Activated T-cell treated with anti-CD3 and anti-CD28 coated beads, Interleukin-2, amount 50 U/mL, for 4 hours (primary cell): ENCODE measurements at places on chromosomes 13 and 19. TPM values are rescaled to one million over a fixed set of nuclear protein-coding genes. Genes with fewer than 3 reads are reported as not detected.

ZNF793 gene
- total RNA-seq: 2.2 TPM

APOC4 gene
- not detected for total RNA-seq

SLITRK6 gene
- not detected for total RNA-seq

CD209 gene
- total RNA-seq: not detected

DNA sequence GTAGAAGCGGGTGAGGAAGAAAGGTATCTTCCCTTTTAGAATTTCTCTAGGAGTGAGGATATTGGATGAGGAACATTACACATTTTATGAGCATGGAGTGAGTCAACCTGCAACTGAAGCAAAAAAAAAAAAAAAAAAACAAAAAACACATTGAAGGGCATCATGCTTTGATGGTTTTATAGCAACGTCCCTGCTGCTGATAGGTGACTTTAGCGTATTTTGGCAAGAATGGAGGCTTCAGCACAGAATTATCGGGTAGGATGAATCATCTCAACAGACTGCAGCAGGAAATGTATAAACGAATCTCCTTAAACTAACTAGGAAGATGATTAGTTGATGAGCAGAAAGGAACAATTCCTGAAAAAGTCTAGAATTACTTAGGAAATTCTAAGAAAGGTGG lies 1359.6 kb upstream of the ATXN8OS start:
- no peak for DNase-seq

GRCh38 chr19:1823020-1823419 lies 10.9 kb upstream of the ATP8B3 start:
- DNase-seq: no peak

DNA sequence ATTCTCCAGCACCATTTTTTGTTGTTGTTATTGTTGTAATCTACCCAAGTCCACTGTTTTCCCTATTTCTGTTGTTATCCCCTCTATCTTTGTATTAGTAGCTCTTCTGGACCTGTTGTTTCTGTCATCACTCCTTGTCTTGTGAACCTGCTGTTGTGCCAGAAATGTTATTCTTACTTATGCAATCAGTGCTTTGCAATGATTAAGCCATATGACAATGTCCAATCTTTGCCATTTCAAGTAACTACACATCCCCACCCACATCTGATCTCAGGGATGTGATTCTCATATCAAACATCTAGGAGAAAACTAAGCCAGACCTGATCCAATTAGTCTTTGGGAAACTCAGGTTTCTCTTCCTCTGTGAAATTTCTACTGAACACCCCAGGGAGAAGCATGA lies 472.6 kb upstream of the KLHL1 start:
- no peak for DNase-seq

GRCh38 chr13:62846302-62846701 lies 1430.7 kb upstream of the PCDH20 start:
- no peak for DNase-seq

IL4I1 gene
- total RNA-seq: 24.7 TPM

GRCh38 chr19:1449467-1450442 lies at the start of gene APC2:
APC2 (plus strand) TSS chr19:1450121; CDS start chr19:1453002, 2,881 bp downstream.
- DNase-seq: no peak

GRCh38 chr13:25927932-25928331 lies 123.9 kb downstream of the SHISA2 start:
- no peak for DNase-seq

- DNase-seq: no peak
Observed at GRCh38 chr13:100434010-100434763, 154.4 kb downstream of the GGACT start.

- no peak for DNase-seq
Observed at GRCh38 chr13:91052876-91053275, 294.6 kb upstream of the MIR17HG start.

DNA sequence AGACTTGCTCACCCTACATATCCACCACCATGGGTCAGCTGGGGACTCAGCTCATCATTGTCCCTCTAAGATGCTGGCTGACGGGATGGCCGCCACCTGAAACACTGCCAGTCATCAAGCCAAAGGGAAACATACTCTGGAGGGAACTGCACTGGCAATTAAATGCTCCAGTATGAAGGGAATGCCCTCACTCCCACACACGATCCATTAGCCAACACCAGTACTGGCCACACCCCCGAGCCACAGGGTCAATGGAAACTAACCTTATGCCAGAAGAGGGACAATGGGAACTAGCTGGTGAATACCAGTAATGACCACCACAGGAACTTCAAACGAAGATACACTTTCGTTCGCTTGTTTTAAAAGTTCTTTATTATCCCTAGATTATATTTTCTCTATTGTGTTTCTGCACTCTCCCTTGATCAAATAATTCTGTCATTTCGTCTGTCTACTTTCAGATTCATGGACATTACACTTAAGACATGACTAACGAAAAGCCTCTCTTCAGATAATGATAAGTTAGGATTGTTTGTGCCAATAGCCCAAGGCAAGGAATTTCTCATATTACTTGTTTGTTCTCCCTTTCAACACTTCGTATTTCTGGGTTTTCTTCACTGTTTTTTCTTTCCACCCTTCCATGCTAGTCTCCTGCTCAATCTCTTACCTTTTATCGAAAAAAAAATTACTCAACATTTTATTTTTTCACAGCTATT lies 1.7 kb upstream of the ZNF507 start:
- no peak for DNase-seq

GRCh38 chr13:72463561-72463960 lies 263.9 kb downstream of the MZT1 start:
- DNase-seq: no peak

DNA sequence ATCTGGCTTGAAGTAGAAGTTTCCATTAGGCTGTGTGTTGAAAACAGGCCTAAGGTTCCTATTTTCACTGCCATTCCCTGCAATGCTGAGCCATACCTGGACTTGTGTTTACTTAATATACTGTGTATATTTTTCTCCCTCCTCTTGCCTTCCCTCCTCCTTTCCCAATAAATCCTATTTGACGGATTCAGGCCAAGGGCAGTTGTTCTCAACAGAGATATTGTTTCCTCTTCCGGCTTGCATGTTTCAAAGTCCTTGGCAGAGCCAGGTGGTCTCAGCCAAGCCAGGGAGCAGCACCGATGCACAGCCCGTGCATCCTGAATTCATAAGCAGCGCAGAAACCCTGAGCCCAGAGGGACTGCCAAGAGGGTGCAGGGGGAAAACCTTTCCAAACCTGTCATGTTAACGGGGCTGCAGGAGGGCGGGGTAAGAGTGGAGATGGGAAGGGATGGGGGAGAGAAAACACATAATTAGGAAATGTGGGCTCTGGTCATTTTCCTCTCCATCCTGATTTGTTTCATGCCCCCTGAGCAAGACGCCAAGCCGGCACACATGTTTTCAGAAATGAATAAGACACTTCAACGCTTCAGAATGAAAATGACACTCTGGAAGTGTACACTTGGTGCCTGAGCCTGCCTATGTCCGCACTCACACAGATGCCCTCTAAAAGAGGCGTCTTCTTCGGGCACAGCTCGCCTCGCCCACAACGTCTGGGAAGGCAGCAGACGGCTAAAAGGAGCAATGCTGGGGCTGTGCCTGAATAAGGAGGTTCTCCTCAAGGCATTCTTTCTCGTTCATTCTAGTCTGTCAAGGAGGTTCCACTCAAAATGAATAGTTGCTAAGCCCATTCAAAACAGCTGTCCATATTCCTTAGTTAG lies 149.3 kb upstream of the UBL3 start:
- DNase-seq: no peak

GRCh38 chr13:113560645-113561416 lies 23.7 kb upstream of the TFDP1 start:
- DNase-seq: no peak

GRCh38 chr19:52244021-52244420 lies 25.4 kb upstream of the ZNF766 start:
- no peak for DNase-seq

PSG4 gene
- total RNA-seq: not detected

FREM2 gene
- total RNA-seq: 0.03 TPM

RFPL4A gene
- not detected for total RNA-seq

- no peak for DNase-seq
Observed at GRCh38 chr13:24629320-24629719, 50.9 kb upstream of the ATP12A start.

ZNF578 gene
- total RNA-seq: 0.35 TPM

- no peak for DNase-seq
Observed at GRCh38 chr13:104132849-104133248, 1066.6 kb upstream of the SLC10A2 start.

C19orf18 gene
- not detected for total RNA-seq

- DNase-seq: peak; percentile 55
Observed at GRCh38 chr19:50537769-50538230, 24.1 kb upstream of the ASPDH start.

DNA sequence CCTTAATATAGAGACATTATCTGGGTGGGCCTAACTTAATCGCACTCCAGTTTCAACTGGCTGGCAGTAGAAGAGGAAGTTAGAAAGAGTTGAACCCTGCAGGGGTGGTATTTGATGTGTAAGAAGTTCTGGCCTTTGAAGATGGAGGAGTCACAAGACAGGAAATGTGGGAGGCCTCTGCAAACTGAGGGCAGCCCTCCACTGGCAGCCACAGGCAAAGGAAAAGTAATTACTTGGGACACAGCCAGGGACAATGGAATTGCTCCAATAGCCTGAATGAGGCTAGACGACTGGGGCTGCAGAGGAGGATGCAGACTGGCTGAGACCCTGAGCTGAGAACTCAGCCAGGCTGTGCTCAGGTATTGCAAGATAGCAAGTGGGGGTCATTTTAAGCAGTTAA lies 703.3 kb upstream of the ARGLU1 start:
- no peak for DNase-seq

DNA sequence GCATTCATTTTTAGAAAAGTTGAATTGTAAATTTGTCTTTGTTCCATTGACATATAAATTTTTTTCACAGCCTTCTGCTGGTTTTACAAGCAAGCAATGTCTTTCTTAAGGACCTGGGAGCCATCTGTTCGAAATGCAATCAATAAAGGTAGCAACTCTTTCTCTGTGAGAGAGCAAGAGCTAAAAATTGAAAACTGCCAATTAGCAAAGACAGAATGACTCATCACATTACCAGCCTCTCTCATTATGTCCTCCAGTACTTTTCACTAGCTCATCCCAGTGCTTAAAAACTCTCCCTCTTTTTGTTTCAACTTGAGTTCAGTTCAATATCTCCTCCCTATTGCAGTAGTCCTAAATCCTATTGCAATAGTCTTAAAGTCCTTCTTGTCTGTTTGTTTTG lies 760.7 kb upstream of the SLITRK6 start:
- DNase-seq: no peak

DNA sequence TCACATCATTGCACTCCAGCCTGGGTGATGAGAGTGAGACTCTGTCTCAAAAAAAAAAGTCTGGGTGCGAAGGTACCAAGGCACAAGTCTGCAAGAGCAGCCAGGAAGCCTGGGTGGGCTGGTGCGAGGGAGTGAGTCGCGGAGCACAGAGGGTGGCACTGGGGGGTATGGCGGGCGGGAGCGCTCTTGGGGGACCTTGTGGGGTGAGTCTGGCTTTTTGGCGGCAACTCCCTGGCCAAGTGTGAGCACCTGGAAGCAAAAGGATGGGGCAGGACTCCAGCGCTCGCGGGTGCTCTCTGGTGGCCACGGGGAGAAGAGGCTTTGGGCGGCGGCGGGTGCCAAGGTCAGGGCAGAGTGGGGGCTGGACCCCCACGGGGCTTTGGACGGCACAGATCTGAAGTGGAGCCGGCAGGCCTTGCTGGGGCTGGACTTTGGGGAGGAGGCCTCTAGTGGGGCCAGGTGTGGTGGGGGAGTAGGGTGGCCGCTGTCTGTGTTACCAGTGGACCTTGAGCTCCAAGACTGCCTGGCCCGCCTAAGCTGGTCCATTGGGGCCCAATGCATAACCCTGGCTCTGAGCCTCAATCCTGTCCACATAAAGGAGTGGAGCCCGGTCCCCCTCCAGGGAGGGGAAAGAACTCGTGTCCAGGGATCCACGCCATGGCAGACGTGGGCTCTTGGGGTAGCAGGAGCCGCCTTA lies 1.6 kb downstream of the P2RY11 start:
- peak; percentile 65 for DNase-seq

GRCh38 chr13:111404746-111405145 lies 84.3 kb downstream of the TEX29 start:
- DNase-seq: no peak

DNA sequence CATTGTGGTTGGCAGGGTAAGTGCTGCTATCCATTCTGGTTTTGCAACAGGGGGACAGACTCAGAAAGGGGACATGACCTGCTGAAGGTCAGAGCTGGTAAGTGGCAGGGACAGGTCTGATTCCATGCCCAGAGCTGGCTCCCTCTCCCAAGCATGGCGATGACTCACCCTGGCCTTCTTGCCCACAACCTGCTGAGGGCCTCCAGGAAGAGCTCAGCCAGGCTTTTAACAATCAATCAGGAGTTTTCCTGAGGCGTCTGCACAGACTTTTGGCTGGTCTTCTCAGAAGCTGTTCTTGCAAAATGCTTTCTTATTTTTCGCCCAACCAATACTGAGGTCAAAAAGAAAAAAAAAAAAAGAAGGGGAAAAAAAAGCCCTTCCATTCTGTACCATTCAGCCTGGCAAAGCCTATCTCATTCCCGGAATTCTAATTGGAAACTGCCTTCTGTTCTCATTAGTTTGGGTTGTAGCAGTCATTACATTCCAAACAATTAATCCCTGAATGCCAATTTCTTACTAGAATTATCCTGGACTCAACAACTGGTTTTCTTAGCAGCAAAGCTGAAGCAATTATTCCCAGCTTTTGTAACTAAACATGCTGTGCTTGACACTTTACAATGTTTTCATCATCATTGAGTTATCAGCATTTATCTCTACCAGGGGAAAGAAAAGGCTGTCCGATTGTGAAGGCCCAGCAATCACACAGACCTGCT lies 17.7 kb downstream of the SIAH3 start:
- DNase-seq: no peak

PCDH17 gene
- 0.03 TPM for total RNA-seq

TLE6 gene
- total RNA-seq: 0.16 TPM

DNA sequence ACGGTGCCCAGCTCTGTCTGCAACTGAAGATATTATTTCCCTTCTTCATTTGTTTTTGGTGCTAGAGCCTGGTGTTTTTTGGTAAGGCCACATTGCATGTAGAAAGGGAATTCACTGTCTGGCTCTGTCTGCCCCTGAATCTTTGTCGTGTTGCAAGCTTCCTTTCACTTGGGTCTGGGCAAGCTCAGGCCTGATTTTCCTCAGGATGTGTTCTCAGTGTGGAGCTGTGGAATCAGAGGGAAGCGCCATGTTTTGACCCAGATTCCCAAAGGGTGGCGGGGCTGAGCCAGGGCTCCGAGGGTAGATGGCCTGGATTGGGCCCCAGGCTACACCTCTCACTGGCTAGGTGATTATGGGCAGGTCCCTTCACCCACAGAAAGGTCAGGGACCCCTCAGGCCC lies 8.6 kb downstream of the PRKCSH start:
- no peak for DNase-seq
